Activated naive CD8-positive, alpha-beta T cell treated with anti-CD3 and anti-CD28 coated beads, Interleukin-2, amount 10 ng/mL, durations not matched to agents 7 days and 5 days (primary cell): ENCODE measurements at places on chromosomes 1 and 21.

DNA sequence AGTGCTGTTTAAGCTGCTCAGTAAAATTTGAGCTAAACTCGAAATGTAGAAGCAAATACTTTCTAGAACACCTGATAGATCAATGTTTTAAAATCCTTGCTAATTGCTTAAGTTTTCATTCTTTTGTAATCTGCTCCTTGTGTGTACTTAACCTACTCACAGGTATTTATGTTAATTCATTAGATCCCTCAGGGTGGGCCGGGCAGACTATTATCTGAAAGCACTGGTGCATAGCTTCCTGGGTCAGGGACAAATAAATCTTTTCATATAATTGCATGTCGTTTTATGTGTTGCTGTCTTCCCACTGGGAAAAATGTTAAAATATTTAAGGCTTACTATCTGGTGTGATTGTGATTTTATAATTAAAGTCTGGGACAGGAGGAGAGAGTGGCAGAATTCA, 440.5 kb downstream of the SMYD3 start:
- no peak for DNase-seq

GRCh38 chr1:84268346-84268745, 33.2 kb upstream of the SAMD13 start:
- DNase-seq: no peak

DNA sequence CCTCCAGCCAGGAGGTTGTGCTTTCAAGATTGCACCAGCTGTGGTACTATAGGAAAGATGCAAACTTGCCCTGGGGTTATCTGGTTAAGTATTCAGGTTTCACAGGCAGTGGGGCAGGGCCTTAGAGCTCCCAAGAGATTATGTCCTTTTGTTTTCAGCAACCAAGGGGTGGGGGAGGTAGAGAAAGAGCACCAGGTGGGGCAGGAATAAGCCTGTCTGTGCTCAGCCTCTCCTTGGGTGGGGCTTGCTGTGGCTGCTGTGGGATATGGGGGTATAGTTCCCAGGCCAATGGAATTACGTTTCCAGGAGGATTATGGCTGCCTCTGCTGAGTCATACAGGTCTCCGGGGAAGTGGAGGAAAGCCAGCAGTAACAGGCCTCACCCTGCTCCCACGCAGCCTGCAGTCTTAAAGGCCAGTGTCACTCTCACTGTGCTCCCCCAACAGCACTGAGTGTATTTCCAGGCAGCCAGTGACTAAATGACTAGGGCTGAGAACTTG, 508.6 kb downstream of the RWDD3 start:
- DNase-seq: no peak

GRCh38 chr1:25695090-25695770, 78.6 kb downstream of the MAN1C1 start:
- no peak for DNase-seq
